A549 treated with DMSO at 1 μM for 4 hours (cell line): ENCODE measurements at places on chromosomes 5 and 9. TPM values are rescaled to one million over a fixed set of nuclear protein-coding genes. Genes with fewer than 3 reads are reported as not detected.

CATSPER3 gene
- 0.17 to 0.63 TPM (median 0.47 TPM) in 5 replicates for total RNA-seq

SLC36A2 gene
- not detected in 5 replicates for total RNA-seq

ST8SIA4 gene
- 0.36 to 0.91 TPM (median 0.74 TPM) in 5 replicates for total RNA-seq

FAM221B gene
- total RNA-seq: not detected in 5 replicates

TICAM2 gene
- 0.84 to 1.4 TPM (median 1.0 TPM) in 5 replicates for total RNA-seq

RORB gene
- total RNA-seq: not detected in 5 replicates
